ENCODE measurements at places on chromosomes 16 and 17.

DNA sequence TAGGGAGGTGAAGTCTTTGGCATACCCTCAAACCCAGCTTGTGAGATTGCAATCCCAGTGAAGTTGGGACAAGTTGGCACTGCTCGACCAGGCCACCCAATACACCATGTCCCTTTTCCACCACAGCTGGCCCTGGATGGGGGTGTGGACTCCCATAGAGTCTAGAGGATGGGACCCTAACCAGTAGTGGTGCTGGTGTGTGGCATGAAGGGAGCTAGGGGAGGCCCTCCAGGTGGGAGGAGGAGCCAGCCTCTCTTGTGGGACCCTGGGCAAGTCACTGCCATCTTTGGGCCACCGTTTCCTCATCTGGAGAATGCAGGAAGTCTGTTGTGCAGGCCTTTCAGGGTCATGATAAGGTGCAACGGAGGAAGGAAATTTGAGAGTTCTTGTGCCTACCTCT, 1854.9 kb downstream of the TP53TG3F start:
- no peak for DNase-seq

DNA sequence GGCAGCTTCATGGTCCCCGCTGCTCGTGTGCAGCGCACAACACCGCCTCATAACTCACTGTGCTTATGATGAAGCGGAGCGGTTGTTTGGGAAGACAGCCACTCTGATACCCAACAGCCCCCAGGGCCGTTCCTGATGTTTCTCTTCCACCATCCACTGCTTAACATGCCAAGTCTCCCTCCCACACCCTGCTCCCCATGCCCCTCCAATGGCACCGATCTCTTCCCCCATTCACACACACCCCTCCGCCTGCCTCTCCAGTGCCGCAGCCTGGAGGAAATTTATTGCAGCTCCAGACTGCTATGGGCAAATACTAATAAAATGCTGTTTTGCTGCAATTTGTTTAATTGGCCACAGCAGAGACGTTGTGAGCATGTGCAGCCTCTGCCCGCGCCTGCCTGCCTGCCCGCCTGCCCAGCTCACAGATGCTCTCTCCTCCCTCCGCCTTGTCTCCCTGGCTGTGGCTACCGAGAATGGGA, 80.3 kb upstream of the LHX1 start:
- no peak for DNase-seq

- no peak for DNase-seq
These were observed 62.1 kb downstream of the DYNLRB2 start for GRCh38 chr16:80602894-80603293.

DNA sequence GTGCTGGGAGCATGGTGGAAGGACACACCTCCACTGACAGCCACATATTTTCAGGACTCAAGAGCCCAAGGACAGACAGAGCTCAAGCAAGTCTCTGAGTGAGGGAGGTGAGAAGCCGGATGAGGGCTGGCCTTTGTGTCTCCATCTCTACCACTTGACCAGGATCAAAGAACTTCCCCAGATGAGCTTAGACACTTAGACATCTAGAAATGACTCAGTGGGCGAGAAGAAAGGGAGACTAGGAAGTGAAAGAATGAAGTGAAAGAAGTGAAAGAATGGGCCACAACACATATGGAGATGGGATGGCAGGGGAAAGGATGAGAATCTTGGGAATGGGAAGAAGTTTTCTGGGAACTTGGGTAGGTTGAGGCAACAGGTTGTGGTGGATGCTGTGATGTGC, 274.9 kb upstream of the CCL2 start:
- DNase-seq, result no peak

- no peak for DNase-seq
These were observed 30.5 kb upstream of the NKD1 start for GRCh38 chr16:50517450-50518252.

- DNase-seq, result no peak
These were observed 180.1 kb upstream of the SDK2 start for GRCh38 chr17:73824321-73824720.

GRCh38 chr17:29070781-29071180, 27.8 kb downstream of the PIPOX start:
- no peak for DNase-seq

GRCh38 chr17:80294210-80294609, 33.6 kb downstream of the RNF213 start:
- DNase-seq, result no peak
